RKO (cell line): ENCODE measurements at places on chromosomes 16 and 17.

GRCh38 chr16:69330286-69331109 is at the start of gene PDF:
TSS of gene PDF (minus strand) at chr16:69330588. CDS start at chr16:69330570, 18 bp downstream.
- DNase-seq = peak; percentile 94

DNA sequence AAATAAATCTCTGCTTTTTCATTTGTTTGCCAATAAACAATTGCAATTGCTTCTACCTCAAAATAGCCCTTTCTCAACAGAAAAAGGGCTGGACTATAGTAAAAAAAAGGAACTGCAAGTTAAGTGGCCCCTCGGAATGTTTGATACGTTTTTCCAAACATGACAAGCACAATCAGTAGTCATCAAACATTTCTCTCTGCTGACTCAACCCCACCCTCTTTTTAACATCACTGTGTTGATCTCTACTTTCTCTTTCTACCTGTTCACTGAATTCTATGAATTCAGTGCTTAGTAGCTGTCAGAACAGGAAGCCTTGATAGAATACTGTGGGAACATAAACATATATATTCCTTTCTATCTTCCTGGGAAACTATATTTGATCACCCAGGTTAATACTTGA is 116.5 kb upstream of the AXIN2 start:
- peak; percentile 19 for DNase-seq

DNA sequence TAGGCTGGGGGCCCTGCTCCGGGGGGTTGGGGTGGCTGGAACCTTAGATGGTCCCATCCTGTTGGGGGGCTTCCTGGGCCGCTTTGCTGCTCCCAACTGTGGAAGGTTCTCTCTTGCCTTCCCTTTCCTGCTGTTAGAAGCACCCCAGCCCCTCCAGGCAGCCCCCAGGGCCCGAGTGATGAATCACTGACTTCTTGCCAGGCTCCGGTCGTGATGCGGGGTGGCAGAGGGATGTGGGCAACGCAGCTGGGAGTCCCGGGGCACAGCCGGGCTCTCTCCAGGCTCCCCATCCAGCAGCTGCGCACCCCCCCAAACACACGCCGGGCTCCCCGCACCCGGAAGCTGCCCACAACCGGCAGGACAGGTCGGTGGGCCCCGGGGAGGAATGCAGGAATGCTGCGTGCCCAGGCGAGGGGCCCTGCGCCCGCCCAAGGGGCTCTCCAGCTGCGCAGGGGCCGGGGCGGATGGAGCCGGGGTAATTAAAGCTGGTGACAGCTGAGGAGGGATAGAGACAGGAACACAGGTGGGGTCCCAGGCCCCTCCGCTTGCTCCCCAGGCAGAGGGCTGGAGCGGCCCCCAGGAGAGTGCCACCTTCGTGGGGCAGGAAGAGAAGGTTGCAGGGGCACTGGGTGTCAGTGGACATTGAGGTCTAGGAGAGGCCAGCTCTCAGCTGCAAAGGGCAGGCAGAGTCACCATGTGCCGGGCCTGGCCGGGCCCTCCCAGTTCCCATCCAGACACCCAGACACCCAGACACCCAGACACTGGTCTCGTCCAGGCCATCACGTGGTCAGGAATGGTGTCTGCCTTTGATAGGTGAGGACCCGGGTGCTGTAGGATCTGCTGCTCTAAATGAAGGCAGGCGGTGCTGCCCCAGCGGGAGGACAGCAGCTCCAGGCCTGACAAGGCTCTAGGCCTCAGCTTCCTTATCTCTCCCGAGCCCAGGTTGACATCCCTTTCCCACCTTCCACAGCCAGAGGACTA is 15.0 kb upstream of the SLC38A10 start:
- no peak for DNase-seq

- DNase-seq = no peak
Observed at GRCh38 chr17:62119373-62119772, 54.3 kb upstream of the MED13 start.

GRCh38 chr17:76053246-76054111 is 18.8 kb downstream of the SRP68 start:
- DNase-seq = peak; percentile 63

GRCh38 chr17:48307814-48308411 is 122.1 kb downstream of the SKAP1 start:
- DNase-seq = peak; percentile 74

GRCh38 chr17:45408611-45409421 is 23.9 kb downstream of the ARHGAP27 start:
- DNase-seq = no peak

- no peak for DNase-seq
Observed at GRCh38 chr17:17403065-17403464, 73.7 kb upstream of the MED9 start.

DNA sequence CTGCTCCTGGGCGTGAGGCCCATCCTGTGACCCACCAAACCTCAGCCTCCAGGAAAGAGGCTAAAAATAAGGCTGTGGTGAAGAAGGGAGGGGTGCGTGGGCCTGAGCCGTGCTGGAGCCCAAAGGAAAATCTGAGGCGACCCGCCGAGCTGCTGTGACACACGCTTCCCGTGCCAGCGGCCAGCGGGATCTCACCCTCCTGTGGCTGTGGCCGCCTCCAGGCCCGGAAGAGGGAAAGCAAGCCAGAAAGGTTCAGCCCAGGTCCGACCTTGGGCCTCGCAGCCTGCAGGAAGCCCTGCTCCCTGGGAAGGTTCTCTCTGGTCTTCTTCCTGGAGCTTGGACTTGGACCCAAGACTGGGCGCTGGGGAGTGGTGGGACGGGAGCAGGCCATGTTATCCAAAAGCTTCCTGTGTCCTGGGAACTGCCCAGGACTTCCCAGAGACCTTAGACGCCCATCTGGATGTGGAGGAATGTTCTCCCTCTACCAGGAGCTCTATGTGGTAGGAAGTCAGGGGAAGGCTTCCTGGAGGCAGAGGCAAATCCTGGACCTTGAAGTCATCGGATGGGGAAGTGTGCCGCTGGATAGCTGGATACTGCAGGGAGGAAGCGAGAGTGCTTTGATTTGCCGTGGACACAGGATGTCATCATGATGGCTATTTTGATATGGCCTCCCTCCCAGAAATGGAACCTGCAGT is 11.4 kb downstream of the SPNS2 start:
- DNase-seq = no peak

DNA sequence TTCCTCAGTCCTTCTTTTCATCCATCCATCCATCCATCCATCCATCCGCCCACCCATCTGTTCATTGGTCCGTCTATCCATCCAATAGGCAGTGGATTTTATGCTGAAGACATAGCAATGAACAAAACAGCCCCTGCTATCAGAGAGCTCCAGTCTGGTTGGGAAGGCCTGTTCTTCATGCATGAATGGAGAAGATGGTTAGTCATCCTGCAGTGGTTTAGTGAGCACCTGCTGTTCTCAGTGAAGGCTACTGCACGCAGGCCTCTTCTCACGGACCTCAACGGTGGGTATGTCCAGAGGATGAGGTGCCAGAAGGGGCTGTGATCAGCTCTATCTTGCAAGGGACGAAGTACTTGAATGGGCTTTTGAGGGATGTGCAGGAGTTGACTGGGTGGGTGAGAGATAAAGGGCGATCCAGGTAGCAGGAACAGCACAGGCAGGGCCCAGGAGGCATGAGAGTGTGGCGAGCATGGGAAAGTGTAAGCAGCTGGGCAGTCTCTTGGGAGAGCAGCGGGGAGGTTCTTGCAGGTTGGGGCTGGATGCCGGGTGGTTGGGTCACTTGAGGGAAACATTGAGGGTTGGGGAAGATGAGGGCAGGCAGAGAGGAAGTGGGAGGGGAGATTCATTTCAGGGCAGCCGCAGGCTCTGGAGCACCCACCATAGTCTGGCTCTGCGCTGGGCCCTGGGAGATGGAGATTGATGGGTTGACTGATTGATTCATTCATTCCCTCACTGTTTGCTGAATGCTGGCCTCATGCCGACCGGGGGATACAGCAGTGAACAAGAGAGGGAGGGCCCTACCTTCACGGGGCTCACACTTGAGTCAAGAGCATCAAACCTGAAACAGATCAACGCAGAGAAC is 115.0 kb upstream of the CIBAR2 start:
- no peak for DNase-seq

- DNase-seq = no peak
Observed at GRCh38 chr17:81807210-81807719, 3.3 kb downstream of the GCGR start.
